Pons (tissue), 1 donor: ENCODE measurements at places on chromosomes 7 and 10.

- DNase-seq = no peak
Measured at GRCh38 chr10:122022276-122022675, 33.3 kb downstream of the TACC2 start.

DNA sequence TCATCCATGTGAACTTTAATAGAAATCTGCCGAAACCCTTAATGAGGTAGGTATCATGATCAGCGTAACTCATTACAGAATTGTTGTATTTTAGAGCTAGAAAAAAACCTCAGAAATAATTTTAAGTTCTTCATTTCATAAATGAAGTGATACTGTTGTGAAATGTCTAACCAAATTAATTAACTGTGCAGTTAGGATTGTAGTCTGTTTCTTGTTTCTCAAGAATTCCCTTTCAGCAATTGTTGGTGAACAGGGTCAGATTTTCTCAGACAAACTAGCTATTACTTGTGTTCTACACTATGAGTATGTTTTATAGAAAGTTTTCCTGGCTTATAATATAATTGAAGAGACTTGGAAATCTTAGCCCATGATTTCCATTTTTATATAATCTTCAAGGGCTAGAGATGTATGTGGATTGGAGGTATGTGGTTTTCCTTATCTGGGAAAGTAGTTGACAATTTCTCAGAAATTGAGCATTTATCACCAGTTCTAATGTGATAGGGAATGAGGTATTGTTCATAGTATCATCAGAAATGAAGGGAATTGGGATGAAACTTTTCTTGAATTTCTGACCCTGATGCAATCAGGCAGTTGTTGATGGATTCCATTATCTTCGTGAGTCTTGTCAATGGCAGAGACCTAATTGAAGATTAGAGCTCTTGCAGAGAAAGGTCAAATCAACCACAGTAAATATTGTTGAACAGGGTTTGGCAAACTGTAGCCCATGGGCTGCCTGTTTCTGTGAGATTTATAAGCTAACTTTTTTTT, 55.0 kb downstream of the ST7 start:
- DNase-seq = no peak

DNA sequence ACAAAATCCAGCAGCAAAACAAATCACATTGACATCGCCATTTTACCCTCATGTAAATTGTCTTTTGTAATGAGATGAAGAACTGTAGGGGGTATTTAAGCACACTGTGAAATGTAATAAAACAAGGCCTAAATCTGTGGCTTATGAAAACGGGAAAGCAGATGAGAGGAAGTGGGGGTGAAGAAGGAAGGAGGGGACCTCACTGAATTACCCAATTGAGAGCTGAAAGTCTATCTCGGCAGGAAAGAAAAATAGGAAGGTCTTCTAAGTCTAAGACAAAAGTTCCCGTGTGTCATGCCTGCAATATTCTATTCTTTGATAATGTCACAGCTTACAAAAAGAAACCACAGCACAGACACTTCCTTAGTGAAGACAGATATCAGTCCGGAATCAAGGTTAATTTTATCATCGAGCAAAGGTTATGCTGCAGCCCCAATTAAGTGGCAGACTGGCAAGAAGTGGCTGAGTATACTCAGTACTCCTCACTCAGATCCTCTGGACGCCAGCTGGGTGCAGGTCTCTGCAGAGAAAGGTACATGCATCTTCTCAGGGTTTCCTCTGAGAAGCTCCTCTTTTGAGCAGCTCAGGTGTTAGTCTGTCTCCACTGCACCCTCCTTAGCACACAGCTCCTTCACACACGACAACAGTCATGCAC, 239.7 kb downstream of the FANK1 start:
- DNase-seq = peak; percentile 46

GRCh38 chr7:93823621-93824020, 66.9 kb downstream of the TFPI2 start:
- no peak for DNase-seq

GRCh38 chr7:140656548-140657515, 15.9 kb upstream of the ADCK2 start:
- peak; percentile 78 for DNase-seq

DNA sequence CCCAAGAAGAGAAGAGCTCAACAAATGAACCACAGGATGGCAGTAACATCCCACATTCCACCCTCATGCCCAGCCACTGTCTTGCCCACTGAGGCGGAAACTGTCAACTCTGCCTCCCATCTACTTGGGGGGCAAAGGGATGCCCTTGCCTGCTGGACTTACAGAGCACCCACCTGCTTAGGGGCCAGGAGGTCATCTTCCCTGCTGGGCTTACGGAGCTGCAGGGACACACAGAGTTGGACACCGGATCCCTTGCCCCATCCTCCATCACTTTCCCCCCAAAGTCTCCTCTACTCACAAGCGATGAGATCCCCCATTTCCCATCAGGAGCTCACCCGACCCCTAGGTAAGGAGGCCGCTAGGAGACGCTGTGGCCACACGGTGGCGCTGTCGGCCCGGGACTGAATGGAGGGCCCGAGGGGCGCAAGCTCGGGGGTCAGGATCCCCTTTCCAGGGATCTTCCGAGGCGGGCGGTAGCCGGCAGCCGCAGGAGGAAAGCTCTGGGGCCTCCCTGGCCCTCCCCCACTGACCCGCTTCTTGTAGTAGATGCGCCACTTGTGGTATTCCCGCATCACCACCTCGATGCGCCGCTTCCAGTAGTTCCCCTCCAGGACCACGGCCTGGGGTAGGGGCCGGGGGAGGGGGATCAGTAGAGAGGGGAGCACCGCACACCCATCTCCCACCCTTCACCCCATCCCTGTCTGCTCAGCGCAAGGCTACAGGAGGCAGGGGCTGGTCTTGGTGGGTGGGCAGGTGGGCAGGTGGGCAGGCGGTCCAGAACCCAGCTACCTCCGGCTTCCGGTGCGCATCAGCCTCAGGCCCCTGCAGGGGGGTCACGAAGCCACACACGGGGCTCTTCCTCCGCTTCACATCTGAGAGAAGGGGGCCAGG, 17.3 kb downstream of the MLXIPL start:
- no peak for DNase-seq

DNA sequence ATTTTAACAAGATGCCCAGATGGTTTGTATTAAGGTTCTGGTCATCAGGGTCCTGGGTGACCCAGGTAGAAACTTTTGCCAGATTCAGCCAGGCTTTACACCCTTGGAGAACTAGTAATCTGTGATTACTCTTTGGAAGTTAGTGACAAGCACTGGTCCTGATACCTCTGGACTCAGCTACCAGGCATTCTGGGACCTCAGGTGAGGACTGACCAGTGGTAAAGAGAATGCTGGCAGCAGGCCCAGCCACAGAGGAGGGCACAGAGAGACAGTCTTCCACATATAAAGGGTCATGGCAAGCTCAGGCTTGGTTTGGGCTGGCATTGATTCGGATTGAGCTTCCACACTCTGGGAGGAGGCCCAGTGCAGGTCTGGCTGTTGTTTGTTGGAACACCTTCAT, 112.0 kb upstream of the CHST15 start:
- no peak for DNase-seq

- no peak for DNase-seq
Measured at GRCh38 chr7:55477781-55478374, 94.4 kb downstream of the VOPP1 start.

DNA sequence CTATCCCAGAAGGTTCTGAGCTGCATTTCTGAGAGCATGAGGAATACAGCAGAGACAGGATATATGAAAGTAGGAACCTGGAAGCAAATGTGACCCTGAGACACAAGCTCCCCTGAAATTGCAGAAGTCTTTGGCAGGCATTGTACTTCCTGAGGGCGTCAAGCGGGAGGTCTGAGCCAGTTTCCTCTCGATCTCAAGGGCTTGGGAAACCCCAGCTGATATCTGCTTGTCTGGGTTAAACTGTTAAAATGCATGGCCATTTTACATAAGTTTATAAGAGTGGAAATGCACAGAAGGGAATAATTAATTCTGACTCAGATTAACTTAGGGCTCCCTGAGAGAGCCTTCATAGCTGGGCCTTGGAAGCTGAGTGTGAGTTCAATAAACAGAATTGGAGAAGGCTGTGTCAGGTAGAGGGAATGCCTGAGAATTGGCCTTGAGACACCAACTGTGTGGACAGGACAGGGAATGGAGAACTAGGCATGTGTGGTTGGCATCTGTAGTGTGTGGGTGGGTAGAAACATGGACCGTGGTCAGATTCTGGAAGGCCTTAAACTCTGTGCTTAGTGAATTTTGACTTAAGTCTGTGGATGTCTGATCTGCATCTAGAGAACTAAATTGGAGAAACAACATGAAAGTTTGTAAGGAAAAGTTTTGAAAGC, 53.3 kb downstream of the WIPF3 start:
- peak; percentile 77 for DNase-seq

DNA sequence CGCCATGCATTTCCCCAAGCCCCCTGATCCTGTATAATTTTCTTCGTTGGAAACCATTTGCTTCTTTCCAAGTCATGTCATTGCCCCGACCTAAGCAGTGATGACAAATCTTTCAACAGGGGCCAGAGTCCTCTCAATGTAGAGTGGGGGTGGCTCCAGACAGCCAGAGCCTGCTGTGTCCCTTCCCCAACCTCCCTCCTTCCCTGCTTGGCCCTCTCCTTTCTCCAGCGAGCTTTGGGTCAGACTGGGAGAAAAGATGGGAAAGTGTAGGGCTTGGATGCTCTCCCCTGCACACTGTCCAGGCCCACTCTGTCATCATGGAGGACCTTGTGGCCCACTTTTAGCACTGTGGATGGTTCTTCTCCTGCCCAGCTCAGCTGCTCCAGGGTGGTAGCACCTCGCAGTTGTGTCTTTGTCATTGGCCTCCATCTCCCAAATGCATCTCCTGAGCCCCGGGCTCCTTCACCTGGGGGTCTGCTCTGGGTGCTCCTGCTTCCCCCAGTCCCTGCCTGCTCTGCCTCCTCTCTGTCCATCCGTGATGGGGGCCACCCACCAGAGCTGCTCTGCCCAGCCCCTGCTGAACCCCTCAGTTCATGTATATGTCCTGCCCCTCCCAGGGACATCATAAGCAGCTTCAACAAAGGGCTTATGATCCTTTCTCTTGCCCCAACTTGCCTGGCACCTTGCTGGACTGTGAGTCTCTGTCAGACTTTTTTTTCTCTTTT, 37.5 kb downstream of the BTBD16 start:
- DNase-seq = no peak

DNA sequence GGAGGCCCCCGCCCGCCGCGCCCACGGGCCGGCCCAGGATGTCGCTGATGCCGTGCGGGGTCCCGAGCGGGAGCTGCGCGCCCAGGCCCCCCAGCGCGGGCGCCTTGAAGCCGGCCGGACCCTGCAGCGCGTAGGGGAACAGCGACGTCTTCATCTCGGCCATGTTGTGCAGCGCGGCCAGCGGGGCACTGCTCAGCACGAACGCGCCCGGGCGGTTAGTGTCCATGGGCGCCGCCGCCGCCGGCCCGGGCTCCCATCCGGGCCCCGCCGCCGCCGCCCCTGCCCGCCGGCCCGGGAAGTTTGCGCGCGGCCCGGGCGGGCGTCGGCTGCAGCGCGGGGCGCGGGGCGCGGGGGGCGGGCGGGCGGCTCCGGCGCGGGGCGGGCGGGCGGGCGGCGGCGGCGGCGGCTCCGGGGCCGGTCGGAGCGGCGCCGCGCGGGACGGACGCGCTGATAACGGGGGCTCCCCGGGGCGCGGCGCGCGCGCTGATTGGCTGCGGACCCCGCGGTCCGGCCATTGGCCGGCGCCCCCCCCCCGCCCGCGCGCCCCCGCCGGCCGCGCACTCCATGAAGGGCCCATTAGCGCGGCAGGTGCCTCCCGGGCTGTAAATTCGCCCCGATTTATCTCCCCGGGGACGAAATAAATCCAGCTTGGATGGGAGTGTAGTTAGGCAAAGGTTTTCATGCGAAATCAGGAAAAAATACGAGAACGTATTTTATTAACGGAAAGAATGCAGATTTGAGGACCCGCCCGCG, at the start of gene NKX6-2:
Gene NKX6-2, minus strand, starts transcription at position 425 of the 753 bp plus-strand sequence. Its CDS starts 199 bp downstream, at position 226.
- no peak for DNase-seq

- no peak for DNase-seq
Measured at GRCh38 chr10:117993166-117993565, 53.6 kb downstream of the RAB11FIP2 start.

- DNase-seq = peak; percentile 84
Measured at GRCh38 chr10:122461367-122461728, at the start of gene HTRA1. TSS of gene HTRA1 (plus strand) at chr10:122461553. CDS start at chr10:122461653, 100 bp downstream.

DNA sequence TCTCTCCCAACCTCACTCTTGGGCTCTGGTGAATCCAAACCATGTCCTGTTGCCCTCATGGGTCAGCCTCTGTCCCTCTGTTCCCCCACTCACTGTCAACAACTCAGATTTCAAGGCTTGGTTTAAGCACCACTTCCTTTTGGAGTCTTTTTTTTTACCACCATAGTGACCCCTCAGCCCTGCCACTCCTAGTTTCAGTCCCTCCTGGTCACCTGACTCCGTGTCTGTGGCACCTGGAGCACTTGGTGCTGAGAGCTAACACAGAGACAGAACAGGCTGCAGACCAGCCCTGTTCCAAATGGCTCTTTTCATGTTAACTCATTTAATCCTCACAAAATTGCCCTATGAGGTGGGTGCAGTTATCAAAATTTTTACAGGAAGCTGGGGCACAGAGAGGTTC, 53.6 kb upstream of the SMNDC1 start:
- no peak for DNase-seq

DNA sequence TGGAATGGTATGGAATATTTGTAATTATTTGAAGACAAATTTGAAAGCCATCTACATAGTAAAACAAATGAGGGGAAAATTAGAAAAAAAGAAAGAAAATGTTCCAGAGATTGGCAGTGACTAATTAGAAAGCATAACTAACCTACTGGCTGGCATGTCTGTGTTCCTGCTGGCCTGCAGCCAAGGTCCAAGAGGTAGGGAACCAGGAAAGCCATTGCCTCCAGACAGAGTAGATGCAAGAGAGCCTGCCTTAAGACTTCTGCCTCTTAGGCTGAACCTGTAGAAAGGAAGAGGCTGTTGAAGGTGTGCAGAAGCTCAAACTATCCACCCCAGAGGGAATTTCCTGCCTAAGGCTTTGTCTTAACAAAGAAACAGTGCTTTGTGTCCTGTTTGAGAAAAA, 982.0 kb downstream of the SORCS1 start:
- no peak for DNase-seq

DNA sequence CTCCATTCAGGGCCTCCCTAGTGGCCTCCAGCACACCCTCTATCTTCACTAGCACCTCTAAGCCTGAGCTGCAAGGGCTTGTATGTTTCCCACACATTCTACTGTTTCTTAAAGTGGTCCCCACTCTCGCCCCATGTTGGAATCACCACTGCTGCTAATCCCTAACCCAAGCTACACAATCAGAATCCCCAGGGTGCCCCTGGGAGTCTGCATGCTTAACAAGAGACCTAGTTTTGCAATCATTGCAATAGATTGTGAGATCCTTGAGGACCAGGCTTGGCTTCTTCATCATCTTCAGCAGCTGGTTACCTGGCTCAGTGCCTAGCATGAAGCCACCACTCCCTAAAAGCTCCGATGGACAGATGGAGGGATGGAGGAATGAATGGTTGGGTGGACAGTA, 113.9 kb downstream of the MYOF start:
- no peak for DNase-seq

- DNase-seq = no peak
Measured at GRCh38 chr10:110867807-110868465, 3.8 kb upstream of the PDCD4 start.

- no peak for DNase-seq
Measured at GRCh38 chr7:98365863-98366561, 34.9 kb downstream of the BAIAP2L1 start.
